A172 (cell line): ENCODE measurements at places on chromosomes 4 and X. TPM values are rescaled to one million over a fixed set of nuclear protein-coding genes. Genes with fewer than 3 reads are reported as not detected.

The TNMD gene
- total RNA-seq: not detected in 2 replicates

The TBC1D19 gene
- 14.1 and 15.8 TPM in 2 replicates for total RNA-seq

GRCh38 chrX:130560544-130560943 is 158.8 kb downstream of the RBMX2 start:
- no peak for DNase-seq

The RPS6KA3 gene
- 56.4 and 62.5 TPM in 2 replicates for total RNA-seq

The KLB gene
- total RNA-seq: not detected in 2 replicates

The RIBC1 gene
- total RNA-seq: 0.48 and 2.6 TPM in 2 replicates

The DMRTC1 gene
- total RNA-seq: not detected in 2 replicates

- DNase-seq: no peak
Measured at GRCh38 chrX:9430346-9430921, 34.4 kb upstream of the TBL1X start.

DNA sequence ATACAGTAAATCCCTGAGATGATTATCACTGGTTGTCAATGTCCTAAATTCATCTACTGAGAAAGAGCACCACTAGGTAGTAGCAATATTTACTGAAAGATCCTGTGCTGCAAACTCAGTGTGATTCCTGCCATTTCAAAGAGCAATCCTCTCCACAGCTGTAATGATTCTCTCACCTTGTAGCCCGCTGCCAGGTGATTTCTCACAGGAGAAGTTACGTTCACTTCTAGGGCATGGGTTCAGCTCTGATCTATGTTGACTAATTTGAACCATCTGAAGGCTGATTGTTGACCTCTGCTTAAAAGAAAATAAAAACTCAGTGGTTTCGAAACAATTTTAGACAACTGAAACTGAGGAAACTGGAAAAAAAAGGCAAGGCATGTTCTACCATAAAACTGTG is 197.0 kb downstream of the FAT4 start:
- no peak for DNase-seq

DNA sequence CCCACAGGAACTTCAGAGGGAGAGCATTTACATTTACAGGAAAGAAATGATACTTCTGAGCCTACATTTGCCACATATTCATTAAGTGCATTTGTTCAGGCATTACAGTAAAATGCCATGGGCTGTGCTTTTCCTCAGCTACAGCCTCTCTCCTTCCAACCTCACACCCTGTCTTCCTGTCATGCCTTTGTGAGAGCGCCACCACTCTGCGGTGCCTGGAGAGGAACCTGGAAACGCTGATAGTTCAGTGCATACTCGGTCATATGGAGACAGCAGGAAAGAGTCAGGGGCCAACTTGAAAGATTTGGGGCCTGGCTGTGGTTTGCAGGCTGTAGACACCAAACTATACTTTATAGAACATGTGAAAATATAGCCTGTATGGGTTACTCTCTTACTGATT is 40.5 kb downstream of the NFKB1 start:
- no peak for DNase-seq

The ADGRG2 gene
- 5.8 and 6.5 TPM in 2 replicates for total RNA-seq

The NOCT gene
- total RNA-seq: 28.9 and 32.1 TPM in 2 replicates

DNA sequence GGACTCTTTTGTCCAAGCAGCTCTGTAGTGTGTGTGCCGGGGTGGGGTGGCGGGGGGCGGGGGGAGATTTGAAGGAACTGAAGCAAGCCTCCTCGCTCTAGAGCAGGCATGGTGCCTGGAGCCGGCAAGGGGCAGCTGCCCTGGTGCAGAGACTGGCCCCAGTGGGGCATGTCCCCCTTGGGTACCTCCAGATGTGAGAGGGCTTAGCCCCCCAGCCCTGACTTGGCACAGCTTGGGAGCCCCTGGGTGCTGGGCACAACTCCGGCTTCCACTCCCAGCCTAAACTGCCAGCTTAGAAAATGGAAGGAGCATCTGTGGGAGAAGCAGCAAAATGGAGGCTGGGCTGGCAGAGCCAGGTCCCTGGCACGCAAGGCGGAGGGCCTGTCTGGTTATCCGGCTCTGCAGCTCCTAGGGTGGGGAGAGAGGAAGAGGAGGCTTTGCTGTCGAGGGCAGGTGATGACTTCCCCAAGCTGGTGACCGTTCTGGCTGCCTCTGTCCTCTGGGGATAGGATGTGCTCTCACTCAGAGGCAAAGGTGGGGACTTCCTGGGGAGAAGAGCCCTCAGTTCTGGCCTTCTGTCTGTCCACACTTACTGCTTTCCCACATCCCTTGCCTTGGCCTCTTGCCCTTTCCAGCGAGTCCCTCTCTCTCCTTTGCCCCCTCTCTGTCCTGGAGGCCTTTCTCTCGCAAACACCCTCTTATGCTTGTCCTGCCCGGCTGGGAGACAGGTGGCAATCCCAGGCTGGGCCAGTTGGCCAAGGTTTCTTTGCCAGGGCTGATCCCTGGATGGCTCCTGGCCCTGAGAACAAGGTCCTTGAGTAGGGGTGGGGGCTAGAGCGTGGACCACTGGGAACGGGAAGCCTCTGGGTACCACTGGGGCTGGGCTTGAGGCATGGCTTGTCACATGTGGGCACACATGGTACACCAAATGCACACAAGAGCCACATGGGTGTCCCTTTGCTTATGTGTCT is 2.0 kb downstream of the DLG3 start:
- no peak for DNase-seq

DNA sequence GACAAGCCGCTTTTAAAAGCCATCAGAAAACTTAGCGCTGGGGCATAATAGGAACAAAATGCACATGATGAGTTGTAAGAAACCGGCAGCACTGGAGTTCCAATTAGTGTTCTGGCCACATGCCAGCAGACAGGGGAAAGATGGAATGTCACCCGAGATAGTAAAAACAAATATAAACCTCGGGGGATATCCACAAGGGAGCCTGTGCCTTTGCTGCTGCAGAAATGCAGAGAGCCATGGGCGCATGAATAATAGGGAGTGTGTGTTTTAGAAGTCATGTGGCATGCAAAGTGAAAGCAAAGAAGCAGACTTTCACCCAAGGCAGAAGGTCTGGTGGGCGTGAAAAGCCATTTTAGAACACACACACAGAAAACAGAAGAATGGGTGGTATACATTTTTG is 19.1 kb downstream of the GPRASP3 start:
- DNase-seq: no peak

GRCh38 chrX:6021316-6022091 is 207.2 kb downstream of the NLGN4X start:
- no peak for DNase-seq

- DNase-seq: no peak
Measured at GRCh38 chr4:57661517-57662090, 551.4 kb upstream of the IGFBP7 start.

- no peak for DNase-seq
Measured at GRCh38 chr4:145480257-145480656, 1.4 kb upstream of the SMAD1 start.

The ITIH6 gene
- not detected in 2 replicates for total RNA-seq

The CHRDL1 gene
- total RNA-seq: not detected in 2 replicates

DNA sequence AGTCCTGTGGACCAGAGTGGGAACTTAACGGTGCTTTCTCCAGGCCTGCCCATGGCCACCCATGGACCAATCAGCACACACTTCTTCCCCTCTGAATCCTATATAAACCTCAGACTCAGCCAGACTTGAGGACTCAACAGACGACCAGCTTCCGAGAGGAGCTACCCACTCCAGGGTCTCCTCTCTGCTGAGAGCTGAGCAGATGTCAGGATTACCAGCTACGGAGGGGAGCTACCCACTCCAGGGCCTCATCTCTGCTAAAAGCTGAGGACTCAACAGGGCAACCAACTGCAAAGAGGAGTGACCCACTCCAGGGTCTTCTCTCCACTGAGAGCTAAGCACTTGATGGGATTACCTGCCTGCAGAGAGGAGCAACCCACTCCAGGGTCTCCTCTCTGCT is 80.0 kb upstream of the DDX60 start:
- peak; percentile 6 for DNase-seq

The COL4A5 gene
- 6.0 and 12.5 TPM in 2 replicates for total RNA-seq

- peak; percentile 91 for DNase-seq
Measured at GRCh38 chr4:38857354-38858096, 908 bp upstream of the TLR6 start.

- DNase-seq: peak; percentile 67
Measured at GRCh38 chr4:171985129-171985528, 171.9 kb downstream of the GALNTL6 start.

DNA sequence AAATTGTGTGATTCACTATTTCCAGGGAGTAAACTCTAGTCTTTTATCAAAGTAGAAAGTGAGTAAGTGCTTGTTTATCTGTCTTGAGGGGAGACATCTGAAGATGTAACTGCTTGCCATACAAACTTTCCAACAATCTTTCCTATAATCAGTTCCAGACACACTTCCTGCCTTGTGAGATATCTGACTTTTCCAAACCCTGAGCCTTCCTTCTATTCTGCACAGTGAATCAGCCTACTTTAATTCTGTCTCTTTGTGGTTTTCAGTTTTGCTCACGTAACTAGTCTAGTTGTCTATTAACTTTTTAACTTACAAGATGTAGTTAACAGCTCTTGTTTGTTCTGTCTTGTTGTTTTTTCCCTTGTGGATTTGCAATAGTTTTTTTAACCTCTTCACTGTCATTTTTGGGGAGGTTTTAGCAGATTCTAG is 947.8 kb downstream of the C4orf33 start:
- DNase-seq: no peak

GRCh38 chrX:104310090-104310489 is 55.4 kb upstream of the ESX1 start:
- DNase-seq: no peak

DNA sequence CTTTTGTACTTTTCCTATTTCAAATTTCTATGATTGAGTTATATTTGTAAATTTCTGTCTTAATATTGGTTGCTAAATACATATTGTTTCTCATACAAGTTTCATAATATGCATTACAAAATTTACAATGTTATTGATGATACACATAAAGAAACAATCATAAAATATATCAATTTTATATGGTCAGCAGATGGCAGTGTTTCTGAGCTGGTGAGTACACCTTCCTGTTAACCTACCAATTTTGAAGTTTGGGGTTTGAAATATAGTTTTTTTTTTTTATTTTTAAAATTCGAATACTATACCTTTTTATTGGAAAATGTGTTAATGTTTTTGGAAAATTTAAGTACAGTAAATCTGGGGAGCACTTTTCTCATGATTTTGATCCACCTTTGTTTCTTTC is 1953.1 kb upstream of the ADGRL3 start:
- DNase-seq: no peak

DNA sequence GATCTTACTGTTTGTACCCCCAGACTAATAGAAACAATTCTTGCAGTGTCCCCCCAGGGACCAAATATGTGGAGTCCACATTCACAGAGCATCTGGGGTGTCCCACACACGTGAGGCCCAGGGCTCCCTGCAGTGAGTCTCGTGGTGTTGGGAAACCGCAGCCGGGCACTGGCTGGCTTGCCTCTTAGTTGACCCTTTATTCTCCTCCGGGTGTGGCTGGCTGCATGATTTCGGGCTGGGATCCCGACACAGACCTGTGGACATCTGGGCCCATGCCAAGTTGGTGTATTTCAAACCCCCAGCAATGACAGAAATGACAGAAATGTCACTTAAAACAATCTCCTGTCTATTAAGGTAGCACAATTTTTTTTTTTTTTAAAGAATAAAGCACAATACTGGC is 15.6 kb upstream of the CLDN24 start:
- DNase-seq: peak; percentile 30

DNA sequence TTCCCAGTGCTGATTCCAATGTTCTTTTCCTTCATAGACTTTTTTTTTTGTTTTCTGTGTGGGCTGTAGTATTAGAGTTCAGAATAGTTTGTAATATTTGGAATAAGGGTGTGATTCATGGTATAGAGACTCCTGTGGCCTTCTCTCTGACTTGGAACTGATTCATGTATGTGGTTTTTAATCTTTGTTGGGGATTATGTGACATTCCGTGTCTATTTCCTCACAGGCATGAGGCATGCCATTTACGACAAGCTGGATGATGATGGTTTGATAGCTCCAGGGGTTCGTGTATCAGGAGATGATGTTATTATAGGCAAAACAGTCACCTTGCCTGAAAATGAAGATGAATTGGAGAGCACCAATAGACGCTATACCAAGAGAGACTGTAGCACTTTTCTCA is 44.4 kb downstream of the POLR2B start:
- DNase-seq: peak; percentile 84

The TBC1D9 gene
- total RNA-seq: 26.5 and 29.4 TPM in 2 replicates

DNA sequence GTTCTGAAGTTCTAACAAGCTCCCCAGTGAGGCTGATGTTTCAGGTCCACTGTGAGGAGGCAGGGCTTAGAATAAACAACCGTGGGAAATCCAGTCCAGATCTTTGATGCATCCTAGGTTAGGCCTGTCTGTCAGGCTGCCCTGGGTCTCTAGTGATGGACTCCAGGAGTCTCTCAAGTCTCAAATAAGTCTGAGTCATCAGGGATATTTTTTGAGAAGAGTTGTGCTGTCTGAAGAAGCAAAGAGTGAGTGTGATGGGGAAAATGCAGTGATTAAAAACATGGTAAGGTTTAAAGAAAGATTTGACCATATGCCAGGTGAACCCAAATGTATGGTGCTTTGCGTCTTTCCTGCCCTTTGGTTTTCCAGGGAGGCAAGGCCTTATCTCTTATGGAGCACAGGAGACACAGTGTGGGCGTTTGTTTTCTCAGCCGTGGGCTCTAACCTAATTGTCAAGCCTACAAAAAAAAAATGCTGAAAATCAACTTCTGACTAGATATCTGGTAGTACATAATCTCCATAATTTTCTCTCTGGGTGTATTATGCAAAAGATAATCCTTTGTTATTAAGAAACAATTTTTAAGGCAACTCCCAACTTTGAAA is 100.7 kb downstream of the PTTG2 start:
- DNase-seq: peak; percentile 31

DNA sequence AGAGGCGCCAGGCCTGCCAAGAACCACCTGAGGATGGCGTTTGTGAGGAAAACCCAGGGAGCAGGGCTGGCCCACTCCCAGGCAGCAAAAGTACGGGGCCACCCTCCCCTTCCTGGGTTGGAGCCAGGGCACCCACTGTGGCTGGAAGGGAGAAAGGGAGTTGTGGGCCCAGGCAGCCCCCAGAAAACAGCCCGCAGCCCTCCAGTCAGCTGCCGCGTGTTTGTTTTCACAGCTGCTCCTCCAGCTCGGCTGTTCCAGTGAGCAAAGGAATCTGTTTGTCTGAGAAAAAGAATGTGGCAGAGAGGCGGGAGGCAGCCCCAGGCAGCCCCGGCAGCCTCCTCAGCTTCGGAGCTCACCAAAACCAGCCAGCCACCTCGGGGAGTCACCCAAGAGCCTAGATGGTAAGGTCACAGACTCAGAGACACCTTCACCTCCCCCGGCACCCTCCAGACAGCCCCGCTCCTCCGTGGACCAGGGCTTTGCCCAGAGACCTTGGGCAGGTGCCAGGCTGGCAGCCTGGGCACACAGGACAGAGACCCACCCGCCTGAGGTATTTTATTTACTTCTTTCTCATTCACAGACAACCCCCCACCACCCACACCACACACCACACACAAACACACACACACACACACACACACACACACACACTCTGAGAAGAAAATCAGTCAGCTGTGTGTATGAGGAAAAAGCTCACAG is 338.1 kb downstream of the BCOR start:
- DNase-seq: peak; percentile 31

The PPARGC1A gene
- total RNA-seq: 2.1 and 3.1 TPM in 2 replicates

- no peak for DNase-seq
Measured at GRCh38 chrX:112913807-112914206, 73.2 kb upstream of the AMOT start.

The SH3TC1 gene
- total RNA-seq: 7.2 and 10.0 TPM in 2 replicates

The FAM9C gene
- not detected in 2 replicates for total RNA-seq

The UBE2K gene
- total RNA-seq: 22.5 and 22.9 TPM in 2 replicates

The CCDC110 gene
- 2.3 and 5.3 TPM in 2 replicates for total RNA-seq

- DNase-seq: no peak
Measured at GRCh38 chr4:177064116-177064515, 245.6 kb upstream of the NEIL3 start.

The HDX gene
- total RNA-seq: 3.5 and 9.0 TPM in 2 replicates
